ENCODE measurements at places on chromosomes 2 and 18.

DNA sequence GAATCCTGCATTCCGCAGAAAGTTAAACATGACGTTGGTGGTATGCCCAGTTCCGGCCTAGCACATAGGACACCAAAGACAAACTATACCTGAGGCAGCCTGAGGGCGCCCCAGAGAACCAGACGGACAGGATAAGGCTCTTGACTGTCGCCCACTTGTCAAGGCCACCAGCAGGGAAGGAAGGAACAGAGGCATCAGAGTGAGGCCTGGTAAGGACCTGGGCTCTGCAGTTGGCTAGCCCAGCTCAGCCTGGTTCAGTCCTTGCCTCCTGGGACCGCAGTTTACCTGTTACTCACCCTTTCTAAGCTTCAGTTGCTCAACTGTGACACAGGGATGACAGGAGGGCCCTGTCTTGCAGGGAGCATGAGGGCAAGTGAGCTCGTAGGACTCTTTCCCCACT lies 82.1 kb downstream of the ACTR2 start:
- no peak for DNase-seq

DNA sequence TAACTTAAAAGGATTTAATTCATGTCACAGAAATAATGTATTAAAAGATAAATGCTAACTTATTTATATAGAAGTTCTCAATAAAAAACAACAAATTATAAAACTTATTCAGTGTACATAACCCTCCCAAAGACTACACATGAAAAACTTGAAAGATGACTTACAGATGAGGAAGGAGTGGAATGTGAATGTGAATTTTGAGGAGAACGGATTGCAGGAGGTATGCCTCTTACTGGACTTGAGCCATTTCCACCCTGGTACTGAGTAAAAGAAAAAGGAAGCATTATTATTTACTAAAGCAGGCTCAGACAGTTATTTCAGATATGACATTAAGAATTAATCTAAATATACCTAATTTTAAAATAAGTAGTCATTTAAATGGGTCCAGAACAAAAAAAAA lies 104.4 kb downstream of the TLK1 start:
- no peak for DNase-seq

GRCh38 chr2:40388161-40388560 lies 63.7 kb downstream of the SLC8A1 start:
- no peak for DNase-seq

- DNase-seq, result no peak
These were observed 1.1 kb upstream of the ZNF513 start for GRCh38 chr2:27381577-27382181.

DNA sequence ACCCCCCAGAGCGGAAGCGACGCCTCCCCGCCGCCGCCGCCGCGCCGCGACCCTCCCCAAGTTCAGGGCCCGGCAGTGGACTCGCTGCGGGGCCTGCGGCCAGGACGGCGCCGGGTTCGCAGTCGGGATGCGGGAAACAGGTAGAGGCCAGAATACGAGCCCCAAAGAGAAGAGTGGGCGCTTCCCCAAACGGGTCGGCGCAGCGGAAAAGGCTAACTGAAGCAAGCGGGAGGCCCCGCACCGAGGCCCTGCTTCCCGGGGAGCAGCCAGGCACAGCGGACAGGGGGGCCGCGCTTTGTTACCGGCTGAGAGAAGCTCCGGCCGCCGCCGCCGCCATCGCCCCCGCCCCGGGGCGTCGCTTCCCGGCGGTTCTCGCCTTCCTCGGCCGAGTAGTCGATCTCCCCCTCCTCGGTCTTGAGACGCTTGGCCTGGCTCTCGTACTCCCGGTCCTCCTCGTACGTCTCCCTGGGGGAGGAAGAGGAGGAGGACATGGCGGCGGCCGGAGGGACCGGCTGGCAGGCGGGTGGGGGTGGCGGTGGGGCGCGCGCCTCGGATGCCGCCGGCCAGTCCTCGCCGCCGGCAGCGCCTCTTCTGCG lies 494 bp downstream of the HNRNPLL start:
- no peak for DNase-seq

GRCh38 chr2:85001595-85001994 lies 30.6 kb downstream of the KCMF1 start:
- DNase-seq, result no peak

All from GOT3 (cell line).